ENCODE measurements at places on chromosomes 7 and 10.

DNA sequence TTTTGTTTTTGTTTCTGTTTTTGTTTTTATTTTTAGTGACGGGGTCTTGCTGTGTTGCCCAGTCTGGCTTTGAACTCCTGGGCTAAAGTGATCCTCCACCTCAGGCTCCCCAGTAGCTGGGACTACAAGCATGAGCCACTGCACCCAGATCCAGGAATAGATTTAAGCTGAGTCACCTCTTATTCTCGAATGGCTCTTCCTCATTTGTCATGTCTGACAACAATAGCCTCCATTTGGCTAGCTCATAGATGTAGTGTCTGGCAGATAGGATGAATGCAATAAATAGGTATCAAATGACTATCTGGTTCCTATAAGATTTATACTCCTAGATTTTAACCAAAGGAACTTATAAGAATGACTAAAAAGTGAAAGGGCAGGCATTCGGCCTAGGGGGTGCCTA lies 172.9 kb downstream of the TMEM26 start:
- no peaks in the 10 kb centered on the region for H3K36me3 ChIP-seq
- DNase-seq = no peak
- H3K4me1 ChIP-seq = no peaks in the 10 kb centered on the region
- H3K4me3 ChIP-seq = no peak overlapping the region
- H3K27ac ChIP-seq = no peak overlapping the region
- H3K27me3 ChIP-seq = no peaks in the 10 kb centered on the region

GRCh38 chr10:116026315-116026714 lies 246.7 kb downstream of the GFRA1 start:
- DNase-seq = no peak
- no peaks in the 10 kb centered on the region for H3K4me1 ChIP-seq
- no peak overlapping the region for H3K27ac ChIP-seq
- no peak overlapping the region for H3K4me3 ChIP-seq

- H3K27ac ChIP-seq = no peak within 1 kb of the TSS
- no peak within 1 kb of the TSS for H3K4me3 ChIP-seq
- H3K27me3 ChIP-seq = no peaks in the 10 kb centered on the region
- no peaks in the 10 kb centered on the region for H3K4me1 ChIP-seq
Measured at GRCh38 chr7:19144661-19145433, at the start of gene FERD3L. FERD3L (minus strand) TSS chr7:19145421; CDS start chr7:19145362, 59 bp downstream.

- no peak for DNase-seq
- no peak overlapping the region for H3K4me3 ChIP-seq
- H3K4me1 ChIP-seq = no peaks in the 10 kb centered on the region
- H3K27ac ChIP-seq = no peak overlapping the region
- H3K36me3 ChIP-seq = no peaks in the 10 kb centered on the region
Measured at GRCh38 chr7:4221043-4221442, 461.1 kb upstream of the FOXK1 start.

- H3K4me1 ChIP-seq = peaks cover 23% of the 10 kb centered on the region
- no peaks in the 10 kb centered on the region for H3K36me3 ChIP-seq
- H3K27ac ChIP-seq = no peak overlapping the region
- no peak overlapping the region for H3K4me3 ChIP-seq
- no peak for DNase-seq
Measured at GRCh38 chr7:151553356-151553755, 33.7 kb upstream of the RHEB start.

DNA sequence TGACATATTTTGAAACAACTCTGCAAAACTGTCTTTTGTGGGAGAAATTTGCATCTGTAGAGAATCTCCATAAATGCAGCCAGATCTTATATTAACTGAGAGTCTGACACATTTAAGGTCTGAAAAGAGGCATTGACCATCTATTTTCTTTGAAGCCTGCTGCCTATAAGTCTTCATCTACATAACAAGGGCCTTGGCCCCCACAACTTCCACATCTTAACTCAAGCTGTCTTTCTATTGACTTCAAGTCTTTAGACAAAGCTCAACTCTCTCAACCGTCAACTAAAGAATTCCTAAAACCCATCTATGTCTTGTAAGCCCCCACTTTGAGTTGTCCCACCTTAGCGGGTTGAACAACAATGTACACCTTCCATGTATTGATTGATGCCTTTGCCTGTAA lies 72.4 kb upstream of the ADCY1 start:
- DNase-seq = no peak
- H3K27ac ChIP-seq = no peak overlapping the region
- no peaks in the 10 kb centered on the region for H3K4me1 ChIP-seq
- no peaks in the 10 kb centered on the region for H3K36me3 ChIP-seq
- peaks cover 20% of the 10 kb centered on the region for H3K27me3 ChIP-seq
- no peak overlapping the region for H3K4me3 ChIP-seq

DNA sequence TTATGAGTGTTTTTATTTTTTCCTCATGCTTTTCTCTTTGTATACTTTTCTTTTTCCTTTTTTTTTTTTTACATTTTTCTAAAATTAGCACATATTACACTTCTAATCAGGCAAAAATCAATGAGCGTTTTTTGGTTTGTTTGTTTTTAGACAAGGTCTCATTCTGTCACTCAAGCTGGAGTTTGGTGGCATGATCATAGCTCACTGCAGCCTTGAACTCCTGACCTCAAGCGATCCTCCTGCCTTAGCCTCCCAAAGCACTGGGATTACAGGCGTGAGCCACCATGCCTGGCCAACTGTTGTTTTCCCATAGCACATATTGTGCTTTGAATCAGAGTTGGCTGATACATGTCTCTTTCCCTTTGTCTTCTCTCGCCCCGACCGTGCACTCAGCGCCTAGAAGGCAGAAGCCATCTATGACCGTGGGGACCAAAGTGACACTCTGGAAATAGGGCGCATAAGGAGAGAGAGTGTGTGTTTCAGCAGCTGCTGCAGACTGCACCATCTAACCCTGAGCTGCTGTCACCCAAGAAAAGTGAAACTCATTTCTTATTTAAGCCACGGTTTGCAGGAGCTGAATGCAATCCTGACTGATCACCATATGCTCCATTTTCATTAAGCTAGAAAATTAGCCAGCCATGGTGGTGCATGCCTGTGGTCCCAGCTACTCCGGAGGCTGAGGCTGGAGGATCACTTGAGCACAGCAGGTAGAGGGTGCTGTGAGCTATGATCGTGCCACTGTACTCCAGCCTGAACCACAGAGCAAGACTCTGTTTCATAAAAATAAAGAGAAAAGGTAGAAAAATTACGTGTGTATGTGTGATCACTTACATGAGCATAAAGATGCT lies 41.4 kb upstream of the GTF2I start:
- no peak for DNase-seq
- H3K27ac ChIP-seq = no peak overlapping the region
- peaks cover 21% of the 10 kb centered on the region for H3K4me1 ChIP-seq
- no peaks in the 10 kb centered on the region for H3K36me3 ChIP-seq
- no peak overlapping the region for H3K4me3 ChIP-seq

DNA sequence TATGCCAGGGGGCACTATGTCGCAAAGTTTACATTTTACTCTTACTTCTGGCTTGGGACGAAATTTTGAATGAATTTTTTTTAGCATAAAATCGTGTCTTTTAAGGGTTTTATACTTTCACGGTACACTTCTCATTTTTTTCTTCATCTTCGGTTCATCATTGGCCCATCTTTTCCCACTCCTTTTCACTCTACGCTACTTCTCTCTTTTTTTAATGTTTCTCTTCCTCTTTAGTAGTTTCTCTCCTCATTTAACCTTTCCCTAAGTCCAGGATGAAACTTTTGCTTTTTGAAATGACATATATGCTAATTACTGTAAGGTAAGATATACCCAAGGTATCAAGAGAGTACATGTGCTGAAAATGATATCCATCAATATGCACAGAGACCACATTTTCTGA lies 39.5 kb downstream of the C7orf33 start:
- H3K27me3 ChIP-seq = no peaks in the 10 kb centered on the region
- H3K4me1 ChIP-seq = 0 out of 2 replicates have a peak, but pooled peaks cover 3% of the 10 kb centered on the region
- H3K36me3 ChIP-seq = no peaks in the 10 kb centered on the region
- no peak overlapping the region for H3K4me3 ChIP-seq

DNA sequence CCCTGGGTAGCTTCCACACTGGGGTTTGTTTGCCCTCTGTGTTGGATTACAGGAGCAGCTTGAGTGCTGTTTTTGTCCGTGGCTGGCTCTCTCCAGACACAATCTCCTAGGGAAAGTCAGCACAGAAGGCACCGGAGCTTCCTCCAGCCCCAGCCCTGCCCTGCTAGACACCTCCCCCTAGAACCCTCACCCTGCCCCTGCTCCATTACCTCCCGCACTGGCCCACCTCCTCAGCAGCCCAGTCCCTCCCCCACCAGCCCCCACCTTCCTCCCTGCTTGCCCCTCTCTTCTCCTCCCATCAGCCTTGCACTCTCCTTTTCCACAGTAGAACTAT lies 130.5 kb downstream of the ADCY1 start:
- no peaks in the 10 kb centered on the region for H3K4me1 ChIP-seq
- no peak for DNase-seq
- H3K36me3 ChIP-seq = no peaks in the 10 kb centered on the region

- no peaks in the 10 kb centered on the region for H3K27me3 ChIP-seq
- H3K4me3 ChIP-seq = no peak overlapping the region
- H3K36me3 ChIP-seq = no peaks in the 10 kb centered on the region
- H3K4me1 ChIP-seq = peaks cover 10% of the 10 kb centered on the region
Measured at GRCh38 chr10:133375357-133376115, 2.4 kb upstream of the ECHS1 start.

- H3K36me3 ChIP-seq = peaks cover 11% of the 10 kb centered on the region
- no peaks in the 10 kb centered on the region for H3K27me3 ChIP-seq
- no peak overlapping the region for H3K4me3 ChIP-seq
- no peak for DNase-seq
Measured at GRCh38 chr10:114492351-114493037, 88.2 kb upstream of the AFAP1L2 start.

- DNase-seq = no peak
- no peak overlapping the region for H3K27ac ChIP-seq
- H3K27me3 ChIP-seq = no peaks in the 10 kb centered on the region
- H3K4me1 ChIP-seq = no peaks in the 10 kb centered on the region
- H3K4me3 ChIP-seq = no peak overlapping the region
- H3K36me3 ChIP-seq = no peaks in the 10 kb centered on the region
Measured at GRCh38 chr7:20241194-20241910, 24.2 kb upstream of the MACC1 start.

DNA sequence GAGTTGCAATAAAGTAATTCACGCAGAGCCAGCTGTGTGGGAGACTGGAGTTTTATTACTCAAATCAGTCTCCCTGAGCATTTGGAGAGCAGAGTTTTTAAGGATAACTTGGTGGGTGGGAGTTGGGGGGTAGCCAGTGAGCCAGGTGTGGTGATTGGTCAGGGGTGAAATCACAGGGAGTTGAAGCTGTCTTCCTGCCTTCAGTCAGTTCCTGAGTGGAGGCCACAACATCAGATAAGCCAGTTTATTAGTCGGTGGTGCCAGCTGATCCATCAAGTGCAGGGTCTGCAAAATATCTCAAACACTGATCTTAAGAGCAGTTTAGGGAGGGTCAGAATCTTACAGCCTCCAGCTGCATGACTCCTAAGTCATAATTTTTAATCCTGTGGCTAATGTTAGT lies 3.3 kb upstream of the CYP51A1 start:
- H3K4me3 ChIP-seq = no peak overlapping the region
- no peaks in the 10 kb centered on the region for H3K36me3 ChIP-seq
- no peak for DNase-seq
- H3K27me3 ChIP-seq = no peaks in the 10 kb centered on the region
- H3K4me1 ChIP-seq = peaks cover 21% of the 10 kb centered on the region

DNA sequence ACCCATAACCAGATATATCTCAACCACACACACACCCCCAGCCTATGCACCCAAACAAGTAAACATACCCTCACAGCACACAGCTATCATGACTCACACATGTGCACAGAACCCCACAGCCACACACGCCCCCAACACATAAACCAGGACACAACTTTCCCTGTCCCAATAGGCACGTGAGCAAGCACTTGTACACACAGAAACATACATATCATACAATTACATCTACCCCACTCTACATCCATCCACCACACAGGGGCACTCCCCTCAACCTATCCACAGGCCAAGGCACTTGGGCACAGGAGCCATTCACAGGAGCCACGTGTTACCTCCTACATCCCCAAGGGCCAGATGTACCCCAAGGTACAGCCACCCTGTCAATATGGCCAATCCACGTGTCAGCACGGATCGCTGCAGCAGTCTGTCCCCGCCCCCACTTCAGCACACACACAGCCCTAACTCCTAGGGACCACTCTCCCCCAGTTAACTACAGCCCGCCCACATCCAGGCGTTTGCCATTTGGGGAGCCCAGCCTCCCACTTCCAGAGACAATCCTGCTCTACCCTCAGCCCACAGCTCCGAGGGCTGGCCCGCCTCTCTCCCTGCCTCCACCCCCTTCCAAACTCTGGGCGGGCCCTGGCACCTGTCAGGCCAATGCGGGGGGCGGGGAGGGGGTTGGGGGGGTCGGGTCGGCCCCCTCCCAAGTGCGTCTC lies 163.5 kb downstream of the SH3PXD2A start:
- peaks cover 58% of the 10 kb centered on the region for H3K4me1 ChIP-seq
- H3K4me3 ChIP-seq = peak overlapping the region; percentile 67
- no peaks in the 10 kb centered on the region for H3K36me3 ChIP-seq
- H3K27me3 ChIP-seq = no peaks in the 10 kb centered on the region
- no peak for DNase-seq
- H3K27ac ChIP-seq = no peak overlapping the region

DNA sequence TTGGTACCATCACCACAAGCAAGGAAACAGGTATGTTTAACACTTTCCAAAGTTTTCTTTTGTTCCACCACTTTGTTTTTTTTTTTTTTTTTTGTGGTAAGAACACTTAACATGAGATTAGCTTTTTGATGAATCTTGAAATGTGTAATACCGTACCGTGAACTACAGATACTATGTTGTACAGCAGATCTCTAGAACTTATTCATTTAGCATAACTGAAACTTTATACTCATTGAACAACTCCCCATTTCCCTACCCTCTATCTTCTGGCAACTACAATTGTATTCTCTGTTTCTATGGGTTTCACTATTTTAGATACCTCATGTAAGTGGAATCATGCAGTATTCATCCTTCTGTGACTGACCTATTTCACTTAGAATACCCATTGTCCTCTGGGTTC lies 162.7 kb upstream of the ITGB1 start:
- H3K27me3 ChIP-seq = no peaks in the 10 kb centered on the region
- H3K4me3 ChIP-seq = no peak overlapping the region
- no peak overlapping the region for H3K27ac ChIP-seq
- no peaks in the 10 kb centered on the region for H3K36me3 ChIP-seq
- no peak for DNase-seq

- H3K27ac ChIP-seq = no peak overlapping the region
- no peaks in the 10 kb centered on the region for H3K27me3 ChIP-seq
- no peak for DNase-seq
- no peak overlapping the region for H3K4me3 ChIP-seq
Measured at GRCh38 chr7:148155000-148155399, 435.6 kb upstream of the C7orf33 start.

- H3K27ac ChIP-seq = no peak overlapping the region
- H3K4me1 ChIP-seq = peaks cover 16% of the 10 kb centered on the region
- no peak overlapping the region for H3K4me3 ChIP-seq
- no peaks in the 10 kb centered on the region for H3K27me3 ChIP-seq
- DNase-seq = no peak
Measured at GRCh38 chr10:124392626-124393342, 25.9 kb downstream of the OAT start.

- no peak overlapping the region for H3K27ac ChIP-seq
- no peaks in the 10 kb centered on the region for H3K4me1 ChIP-seq
- H3K4me3 ChIP-seq = no peak overlapping the region
- DNase-seq = no peak
- H3K36me3 ChIP-seq = no peaks in the 10 kb centered on the region
- H3K27me3 ChIP-seq = no peaks in the 10 kb centered on the region
Measured at GRCh38 chr10:968546-969199, 19.6 kb upstream of the GTPBP4 start.
